Cardiac septum (tissue), 1 donor: ENCODE measurements at places on chromosomes 3 and 15. TPM values are rescaled to one million over a fixed set of nuclear protein-coding genes. Genes with fewer than 3 reads are reported as not detected.

DNA sequence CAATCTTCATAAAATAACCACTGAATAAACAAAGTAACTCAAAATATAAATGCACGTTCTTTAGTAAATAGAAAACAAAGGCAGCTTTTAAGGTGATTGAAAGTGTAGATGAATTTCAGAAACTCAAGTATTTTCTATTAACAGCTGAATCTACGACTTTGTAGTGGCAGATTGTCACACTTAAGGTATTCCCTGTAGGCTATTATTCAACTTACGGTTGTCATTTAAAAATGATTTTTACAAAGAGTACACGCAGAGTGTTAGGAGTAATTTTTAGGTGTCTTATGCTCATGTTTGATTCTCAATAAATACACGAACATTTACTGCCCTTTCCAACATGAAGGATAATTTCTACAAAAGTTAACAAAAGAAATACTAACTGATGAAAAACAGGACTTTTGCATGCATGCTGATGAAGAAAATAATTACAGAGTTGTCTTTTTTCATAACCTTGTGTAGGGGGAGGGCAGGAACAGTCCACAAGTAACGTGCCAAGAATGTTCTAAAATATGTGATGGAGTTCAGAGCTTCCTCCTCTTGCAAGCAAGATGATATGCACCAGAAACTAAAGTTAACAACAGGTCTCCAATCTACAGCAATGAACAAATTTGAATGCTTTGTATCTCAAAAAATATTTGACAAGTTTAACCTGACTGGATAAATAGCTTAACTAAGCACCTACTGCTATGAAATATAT is 16.7 kb downstream of the DCBLD2 start:
- DNase-seq, result no peak

DNA sequence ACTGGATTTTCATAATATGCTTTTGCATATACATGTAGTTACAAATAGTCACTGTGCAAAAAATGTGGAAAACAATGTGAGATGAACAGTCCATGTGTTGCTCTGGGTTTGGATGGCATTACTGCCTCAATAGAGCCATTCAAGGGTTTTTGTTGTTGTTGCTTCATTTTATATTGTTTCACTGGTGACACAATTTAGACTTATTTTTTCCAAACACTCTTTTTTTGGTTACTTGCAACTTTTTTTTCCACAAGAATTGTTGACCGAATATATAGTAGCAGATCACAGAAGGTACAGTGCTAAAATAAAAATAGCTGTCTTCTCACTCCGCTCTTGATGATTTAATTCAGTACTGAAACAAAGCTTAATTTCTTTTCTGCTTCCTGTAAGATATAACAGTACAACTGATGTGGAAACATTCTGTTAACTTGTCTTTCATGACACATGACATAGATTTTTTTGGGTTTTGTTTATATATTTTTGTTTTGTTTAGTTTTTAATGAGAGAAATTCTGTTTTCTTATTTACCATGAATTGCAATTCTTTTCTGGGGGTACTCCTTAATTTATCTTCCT is 618.6 kb downstream of the NAALADL2 start:
- no peak for DNase-seq

DNA sequence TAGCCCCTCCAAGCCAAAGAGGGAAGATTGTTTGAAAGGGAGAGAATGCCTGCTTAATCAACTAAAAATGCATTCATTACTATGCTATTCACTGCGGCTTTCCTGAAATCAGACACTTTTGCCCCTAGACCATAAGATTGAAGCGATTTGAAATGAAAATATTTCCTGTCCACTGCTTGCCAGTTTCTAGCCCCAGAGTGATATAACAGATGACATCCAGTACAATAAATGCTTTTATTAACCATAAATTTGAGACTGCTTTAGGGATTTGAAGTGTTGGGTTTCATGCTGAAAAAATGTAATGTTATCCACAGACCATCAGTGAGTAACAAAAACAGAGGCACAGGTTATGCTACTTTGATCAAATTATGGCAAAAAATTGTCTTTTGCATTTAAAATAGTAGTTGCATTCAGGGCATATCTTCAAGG is 14.1 kb downstream of the IL17RD start:
- no peak for DNase-seq

DNA sequence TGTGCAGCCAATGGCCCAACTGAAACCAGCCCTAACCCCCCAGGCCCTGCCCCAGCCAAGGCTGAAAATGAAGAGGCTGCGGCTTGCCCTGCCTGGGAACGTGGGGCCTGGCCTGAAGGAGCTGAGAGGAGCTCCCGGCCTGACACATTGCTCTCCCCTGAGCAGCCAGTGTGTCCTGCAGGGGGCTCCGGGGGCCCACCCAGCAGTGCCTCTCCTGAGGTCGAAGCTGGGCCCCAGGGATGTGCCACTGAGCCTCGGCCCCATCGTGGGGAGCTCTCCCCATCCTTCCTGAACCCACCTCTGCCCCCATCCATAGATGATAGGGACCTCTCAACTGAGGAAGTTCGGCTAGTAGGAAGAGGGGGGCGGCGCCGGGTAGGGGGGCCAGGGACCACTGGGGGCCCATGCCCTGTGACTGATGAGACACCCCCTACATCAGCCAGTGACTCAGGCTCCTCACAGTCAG is 11.2 kb downstream of the MAP1A start:
- no peak for DNase-seq

- DNase-seq, result no peak
Observed at GRCh38 chr3:77407441-77407840, 367.5 kb downstream of the ROBO2 start.

The SCAMP2 gene
- total RNA-seq, result 33.3 TPM

DNA sequence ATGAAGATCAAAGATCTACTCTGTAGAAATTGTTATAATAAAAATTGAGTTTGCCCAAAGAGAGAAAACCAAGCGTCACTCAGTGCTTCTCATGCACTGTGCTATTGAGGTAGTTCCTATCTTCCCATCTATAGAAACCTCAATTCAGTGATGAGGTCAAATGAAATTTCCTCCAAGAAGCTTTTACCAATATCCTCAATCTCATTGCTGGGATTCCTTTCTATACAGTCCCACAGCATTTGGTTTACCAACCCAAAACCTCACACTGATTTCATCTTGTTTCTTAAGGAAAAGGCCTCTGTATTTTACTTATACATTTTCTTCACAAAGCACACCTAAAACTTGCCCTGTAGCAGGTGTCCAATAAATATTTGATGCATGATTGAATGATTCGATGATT is 147.2 kb downstream of the ALCAM start:
- no peak for DNase-seq

- no peak for DNase-seq
Observed at GRCh38 chr3:33918126-33918756, 119.8 kb downstream of the PDCD6IP start.

GRCh38 chr3:128429751-128430150 is 36.9 kb downstream of the DNAJB8 start:
- no peak for DNase-seq

DNA sequence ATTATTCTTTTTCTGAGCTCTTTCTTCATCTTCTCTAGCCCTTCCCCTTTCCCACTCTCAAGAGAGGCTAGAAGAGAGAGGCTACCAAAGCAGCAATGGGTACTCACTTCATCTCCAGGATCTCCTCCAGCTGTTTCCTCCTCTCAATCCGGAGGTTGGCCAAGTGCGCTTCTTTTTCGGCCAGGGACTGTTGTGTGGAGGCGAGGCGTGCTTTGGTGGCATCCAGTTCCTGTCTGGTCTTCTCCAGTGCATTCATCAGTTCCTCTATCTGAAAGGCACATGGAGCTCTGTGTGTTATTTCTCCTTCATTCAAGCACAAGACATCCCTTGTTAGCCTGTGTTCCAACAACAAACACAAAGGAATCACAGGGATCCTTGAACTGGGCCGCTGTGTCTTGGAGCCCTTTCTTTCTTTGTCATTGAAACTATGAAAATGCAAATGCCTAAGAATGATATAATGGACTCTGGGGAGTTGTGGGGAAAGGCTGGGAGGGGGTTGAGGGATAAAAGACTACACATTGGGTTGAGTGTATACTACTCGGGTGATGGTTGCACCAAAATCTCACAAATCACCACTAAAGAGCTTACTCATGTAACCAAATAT is 401.3 kb upstream of the WNT5A start:
- no peak for DNase-seq

- peak; percentile 82 for DNase-seq
Observed at GRCh38 chr15:62068071-62068809, 1.5 kb downstream of the C2CD4A start.
